ENCODE measurements at places on chromosomes 11 and 22.

DNA sequence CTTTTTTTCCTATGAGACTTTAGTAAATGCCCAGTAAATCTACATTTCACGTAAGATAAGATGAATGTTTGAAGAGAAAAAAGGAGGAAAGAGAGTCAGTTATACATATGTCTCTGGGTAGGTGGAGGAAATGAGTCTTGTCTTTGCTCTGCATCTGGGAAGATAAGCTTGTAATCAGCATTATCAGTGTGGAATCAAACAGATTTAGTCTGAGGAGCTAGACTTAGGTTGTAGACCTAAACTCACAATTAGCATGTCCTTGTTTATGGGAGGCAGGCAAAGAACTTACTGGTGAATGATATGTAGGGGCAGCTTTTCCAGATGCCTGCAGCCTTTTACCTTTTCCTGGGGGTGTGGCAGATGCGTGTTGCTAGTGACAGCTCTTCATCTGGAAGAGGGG is 962.3 kb downstream of the TBC1D22A start:
- no peak for DNase-seq

GRCh38 chr11:63510360-63511047 is 4.6 kb downstream of the LGALS12 start:
- DNase-seq: no peak

- DNase-seq: no peak
These were observed 17.7 kb downstream of the CDKN1C start for GRCh38 chr11:2867722-2868505.

DNA sequence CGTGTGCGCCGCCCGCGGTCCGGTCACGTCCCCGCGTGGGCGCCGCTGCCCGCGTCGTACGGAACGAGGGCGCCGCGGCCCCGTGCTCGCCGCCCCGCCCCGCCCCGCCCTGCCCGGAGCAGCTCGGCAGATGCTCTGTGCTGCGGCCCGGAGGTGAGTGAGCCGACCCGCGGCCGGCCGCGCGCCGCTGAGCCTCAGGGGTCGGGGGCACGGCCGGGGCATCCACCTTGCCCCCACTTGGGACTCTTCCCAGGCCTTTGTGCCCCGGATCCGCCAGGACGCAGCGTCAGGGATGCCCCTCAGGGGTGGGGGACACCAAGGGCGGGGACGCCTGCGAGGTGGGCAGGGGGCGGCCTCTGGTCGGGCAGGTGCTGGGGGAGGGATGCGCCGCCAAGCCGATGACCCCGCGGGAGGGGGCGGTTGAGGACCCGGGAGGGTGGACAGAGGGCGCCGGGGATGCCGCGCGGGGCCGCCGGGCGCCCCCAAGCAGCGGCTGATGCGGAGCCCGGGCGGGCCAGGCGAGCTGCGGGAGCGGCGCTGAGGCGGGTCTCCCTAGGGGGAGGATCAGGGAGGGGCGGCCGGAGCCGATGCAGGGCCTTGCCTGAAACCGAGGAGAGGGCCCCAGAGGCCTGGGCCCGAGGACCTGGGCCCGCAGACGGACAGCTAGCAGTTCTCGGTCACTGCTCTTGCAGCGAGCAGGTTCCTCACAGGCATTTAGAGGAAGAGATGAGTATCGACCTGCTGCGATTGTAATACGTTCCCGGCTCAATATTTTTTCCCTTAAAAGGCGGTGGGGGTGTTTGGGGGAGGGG is at the start of gene GNAZ:
GNAZ (plus strand) TSS at position 102 of the 812 bp plus-strand sequence. CDS start 25,177 bp downstream, outside the sequence.
- peak; percentile 16 for DNase-seq

GRCh38 chr22:49150801-49151221 is 676.9 kb downstream of the BRD1 start:
- no peak for DNase-seq

DNA sequence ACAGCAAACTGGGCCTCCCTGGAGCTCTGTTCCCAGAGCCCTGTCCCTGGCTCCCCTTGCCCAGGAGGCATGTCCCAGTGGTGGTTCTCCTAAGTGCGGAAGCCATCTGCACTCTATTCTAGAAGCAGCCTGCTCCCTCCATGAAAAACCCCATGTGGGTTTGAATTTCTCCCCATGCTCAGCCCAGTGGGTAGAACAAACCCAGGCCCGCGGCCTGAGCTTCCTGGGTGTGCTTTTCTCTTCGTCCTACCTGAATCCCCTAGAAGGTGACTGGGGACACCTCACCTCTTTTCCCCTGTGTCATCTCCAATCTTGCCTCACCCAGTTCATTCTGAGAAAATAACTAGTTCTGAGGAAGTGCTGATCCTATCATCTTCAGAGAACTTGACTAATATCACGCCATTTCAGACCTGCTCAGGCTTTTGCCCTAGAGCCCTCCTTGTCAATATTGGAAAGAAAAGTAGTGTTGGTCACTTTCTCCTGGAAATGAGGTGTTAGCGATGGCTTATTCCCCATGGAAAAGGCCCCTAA is 15.9 kb downstream of the IL10RA start:
- peak; percentile 56 for DNase-seq

GRCh38 chr11:72871119-72871518 is 56.9 kb downstream of the ATG16L2 start:
- DNase-seq: no peak

DNA sequence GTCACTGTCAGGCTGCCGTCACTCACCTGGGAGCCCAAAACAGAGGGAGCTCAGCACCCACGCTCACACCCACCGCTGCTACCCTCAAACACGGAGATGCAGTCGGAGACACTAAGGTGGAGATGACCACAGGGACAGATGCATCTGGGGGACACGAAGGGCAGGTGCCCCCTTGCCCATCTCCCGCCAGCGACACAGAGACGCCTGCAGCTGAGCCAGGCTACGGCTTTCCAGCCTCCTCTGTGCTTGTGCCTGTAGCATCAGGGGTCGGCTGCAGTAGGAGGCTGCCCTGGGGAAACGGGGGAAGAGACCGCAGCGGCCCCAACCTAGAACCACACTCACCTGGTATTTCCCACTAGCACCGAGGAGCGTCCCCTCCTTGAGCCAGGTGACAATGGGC is 19.3 kb downstream of the IGSF9B start:
- no peak for DNase-seq

GRCh38 chr11:57313071-57313787 is 11.5 kb downstream of the TNKS1BP1 start:
- DNase-seq: no peak
